ENCODE measurements at places on chromosomes 7 and 10.

- no peak for DNase-seq
Measured at GRCh38 chr7:103113164-103113563, 35.7 kb downstream of the NAPEPLD start.

GRCh38 chr10:43734716-43735115 is 86.0 kb upstream of the ZNF32 start:
- DNase-seq, result no peak

DNA sequence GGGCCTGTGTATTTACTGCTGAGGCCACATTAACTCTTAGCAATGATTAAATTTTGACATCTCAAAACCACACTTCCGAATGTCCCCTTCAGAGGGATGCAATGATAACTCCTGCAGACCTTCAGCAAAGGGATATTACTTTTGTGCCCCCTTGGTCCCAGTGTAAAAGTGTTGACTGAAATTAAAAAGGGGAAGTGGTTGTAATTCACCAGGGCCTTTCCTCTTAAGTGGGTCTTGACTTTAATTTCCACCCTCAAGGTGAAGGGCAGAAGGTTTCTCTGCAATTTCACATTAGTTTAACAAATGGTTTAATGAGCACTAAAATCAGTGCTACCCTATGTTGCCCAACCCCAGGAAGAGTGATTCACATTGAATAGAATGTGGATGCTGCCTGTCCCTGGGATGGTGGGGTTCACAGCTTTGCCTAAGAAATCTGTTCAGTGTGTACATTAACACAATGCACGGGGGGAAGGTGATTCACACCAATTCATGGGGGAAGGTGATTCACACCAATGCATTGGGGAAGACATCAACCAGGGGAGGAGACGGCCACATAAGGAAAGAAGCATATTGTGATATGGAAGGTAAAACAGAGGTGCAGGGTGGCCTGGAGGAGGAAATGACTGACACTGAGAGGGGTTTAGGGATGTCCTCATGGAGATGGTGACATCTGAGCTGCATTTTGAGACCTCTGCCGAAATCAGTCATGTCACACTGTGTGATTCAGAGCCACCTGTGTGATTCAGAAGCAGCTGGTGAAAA is 19.4 kb upstream of the TNS3 start:
- no peak for DNase-seq

DNA sequence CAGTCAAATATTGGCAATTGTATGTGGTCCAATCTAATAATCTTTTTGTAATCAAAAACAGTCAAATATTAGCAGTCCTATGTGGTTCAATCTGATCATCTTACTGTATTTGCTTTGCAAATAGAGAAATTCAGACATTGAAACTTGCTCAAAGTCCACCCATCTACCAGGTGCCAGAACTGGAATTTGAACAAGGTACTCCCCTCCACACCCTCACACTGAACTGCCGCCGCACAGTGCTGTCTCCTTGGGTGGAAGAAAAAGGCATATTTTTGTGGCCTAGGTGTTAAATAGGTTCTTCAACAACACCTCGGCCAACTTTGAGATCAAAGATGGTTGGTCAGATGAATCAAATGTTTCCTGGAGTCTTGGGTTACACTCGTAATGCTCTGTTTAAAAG is 544.2 kb upstream of the GALNT17 start:
- DNase-seq, result no peak

GRCh38 chr7:107169120-107170050 is 582 bp downstream of the HBP1 start:
- DNase-seq, result peak; percentile 73

DNA sequence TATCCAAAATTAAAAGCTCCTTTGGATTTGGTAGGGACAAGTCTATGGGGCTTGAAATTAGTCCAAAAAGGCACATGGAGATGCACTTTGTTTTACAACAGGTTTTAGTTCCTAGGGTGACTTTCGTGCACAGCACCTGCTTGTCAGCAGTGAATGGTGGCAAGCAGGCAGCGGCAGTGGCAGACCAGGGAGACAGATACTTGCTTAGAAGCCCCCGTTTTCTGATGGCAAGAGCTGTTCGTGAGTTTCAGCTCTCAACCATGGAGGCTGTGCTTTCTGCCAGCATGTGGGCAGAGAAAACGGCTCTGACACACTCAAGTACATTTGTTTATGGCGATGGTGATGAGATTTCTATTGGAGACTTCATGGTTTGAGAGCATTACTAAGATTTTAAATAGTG is 61.7 kb upstream of the SHH start:
- DNase-seq, result no peak

DNA sequence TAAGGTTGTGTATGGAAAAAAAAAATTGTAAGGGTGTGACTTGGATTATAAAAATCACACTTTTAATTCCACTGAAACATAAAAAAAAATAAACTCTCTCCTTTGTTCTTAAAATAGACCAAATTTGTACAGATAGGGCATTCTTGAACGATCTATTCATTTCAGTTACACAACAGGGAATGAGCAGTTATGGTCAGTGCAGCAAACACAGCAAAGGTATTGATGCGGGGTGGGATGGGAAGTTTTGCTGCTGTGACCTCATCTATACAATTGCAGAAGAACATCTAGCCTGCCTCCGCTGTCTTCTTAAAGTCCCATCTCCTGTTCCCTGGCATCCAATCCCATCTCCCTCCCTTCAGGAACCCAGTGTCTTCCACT is 580.2 kb downstream of the SUGCT start:
- DNase-seq, result no peak

DNA sequence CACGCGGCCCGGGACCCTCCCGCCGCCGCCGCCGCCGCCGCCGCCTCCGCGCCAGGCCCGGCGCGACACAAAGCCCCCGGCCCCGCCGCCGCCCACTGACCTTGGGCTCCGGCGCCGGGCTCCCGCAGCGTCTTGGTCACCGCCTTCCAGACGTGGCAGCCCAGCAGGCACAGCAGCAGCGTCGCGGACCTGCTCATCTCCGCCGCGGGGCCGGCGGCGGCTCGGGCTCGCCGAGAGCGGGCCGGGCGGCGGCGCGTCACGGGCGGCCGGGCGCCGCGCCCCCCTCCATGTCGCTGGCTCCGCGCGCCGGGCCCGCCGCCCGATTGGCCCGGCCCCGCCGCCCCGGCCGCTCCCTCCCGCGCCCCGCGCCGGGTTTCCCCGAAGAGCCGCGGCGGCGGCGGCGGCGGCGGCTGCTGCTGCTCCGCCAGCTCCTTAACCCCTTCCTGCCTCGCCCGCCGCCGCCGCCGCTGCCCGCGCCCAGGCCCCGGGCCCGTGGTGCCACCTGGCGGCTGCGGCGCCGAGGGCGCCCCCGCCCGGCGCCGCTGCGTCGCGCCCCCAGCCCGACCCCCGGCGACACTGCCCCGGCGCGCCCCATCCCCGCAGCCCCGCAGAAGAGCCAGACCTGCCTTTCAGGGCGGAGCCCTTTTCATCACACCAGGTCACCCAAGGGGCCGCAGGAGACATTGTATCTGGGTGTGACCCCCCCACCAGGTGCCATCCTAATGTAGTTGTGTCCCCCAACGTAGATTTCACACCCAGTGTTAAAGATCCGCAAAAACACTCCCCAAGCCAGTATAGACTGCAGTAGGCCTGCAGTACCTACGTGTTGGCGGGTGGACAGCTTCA is at the start of gene FAM171A1:
FAM171A1 (minus strand) TSS at position 434 of the 846 bp plus-strand sequence; CDS start at position 197, 237 bp downstream.
- DNase-seq, result peak; percentile 61

GRCh38 chr7:122123746-122124145 is 20.3 kb downstream of the AASS start:
- no peak for DNase-seq

DNA sequence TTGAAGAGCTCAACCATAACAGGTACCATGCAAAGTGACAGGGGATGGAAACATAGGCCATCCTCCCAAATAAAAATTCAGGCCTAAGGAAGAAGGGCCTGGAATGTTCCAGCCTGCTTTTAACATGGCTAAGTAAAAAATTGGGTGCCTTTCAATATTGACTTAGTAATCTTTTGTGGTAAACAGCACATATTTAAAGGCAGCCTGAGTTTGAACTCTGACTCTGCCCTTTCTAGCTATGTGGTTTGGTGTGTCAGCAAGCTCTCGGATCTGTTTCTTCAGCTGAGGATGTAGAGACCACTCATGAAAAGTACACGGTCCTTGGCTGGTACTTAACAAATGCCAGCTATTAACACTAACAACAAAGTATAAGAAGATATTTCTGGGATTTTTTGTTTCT is 191.8 kb upstream of the CDCA7L start:
- no peak for DNase-seq

GRCh38 chr10:71127773-71128172 is 84.6 kb upstream of the UNC5B start:
- no peak for DNase-seq

GRCh38 chr10:34854147-34854601 is 39.1 kb upstream of the PARD3 start:
- no peak for DNase-seq

DNA sequence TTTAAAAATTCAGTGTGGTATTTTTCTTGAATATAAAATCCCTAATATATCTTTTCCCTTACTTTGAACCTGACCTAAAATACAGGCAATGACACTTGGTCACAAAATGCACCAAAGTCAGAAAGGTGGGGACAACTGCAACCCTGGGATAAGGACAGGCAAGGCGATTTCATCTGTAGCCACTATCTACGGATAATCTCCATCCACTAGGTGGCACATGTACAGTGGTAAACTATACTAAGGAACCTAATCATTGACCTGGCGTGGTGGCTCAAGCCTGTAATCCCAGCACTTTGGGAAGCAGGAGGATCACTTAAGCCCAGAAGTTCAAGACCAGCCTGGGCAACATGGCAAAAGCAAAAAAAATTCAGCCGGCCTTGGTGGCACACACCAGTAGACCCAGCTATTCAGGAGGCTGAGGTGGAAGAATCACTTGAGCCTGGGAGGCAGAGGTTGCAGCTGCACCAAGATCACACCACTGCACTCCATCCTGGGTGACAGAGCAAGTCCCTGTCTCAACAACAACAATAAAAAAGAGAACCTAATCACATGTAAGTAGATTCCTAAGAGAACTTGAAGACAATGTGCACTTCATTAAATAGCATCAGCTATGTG is 98.9 kb downstream of the KMT2C start:
- no peak for DNase-seq

GRCh38 chr10:7480742-7481367 is 70.0 kb upstream of the SFMBT2 start:
- DNase-seq, result no peak

DNA sequence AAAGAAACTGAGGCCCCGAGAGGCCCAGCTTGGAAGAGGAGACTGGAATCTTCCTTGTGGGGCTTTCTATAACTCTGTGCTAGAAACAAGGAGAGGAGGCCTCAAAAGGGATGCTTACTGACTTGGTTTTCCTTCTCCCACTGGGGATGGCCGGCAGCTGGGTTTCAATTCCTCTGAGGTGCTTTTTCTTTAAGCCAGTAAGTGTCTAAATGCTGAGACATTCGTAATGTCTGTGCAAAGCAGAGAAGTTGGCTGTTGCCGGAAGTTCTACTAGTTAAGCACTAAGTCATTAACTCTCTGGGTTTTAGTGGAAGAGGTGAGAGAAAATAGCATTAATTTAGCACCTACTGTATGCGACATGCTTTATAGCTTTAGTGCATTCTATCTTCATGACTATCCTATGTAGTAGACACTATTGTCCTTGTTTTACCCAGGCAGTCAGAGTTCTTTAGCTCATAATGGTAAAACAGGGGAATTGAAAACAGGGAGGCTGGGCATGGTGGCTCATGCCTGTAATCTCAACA is 135.2 kb downstream of the RGS10 start:
- no peak for DNase-seq

- no peak for DNase-seq
Measured at GRCh38 chr7:67470256-67470751, 473.7 kb downstream of the TYW1 start.

- DNase-seq, result no peak
Measured at GRCh38 chr7:93161181-93161762, 13.1 kb upstream of the SAMD9L start.

- no peak for DNase-seq
Measured at GRCh38 chr7:12211711-12212485, 804 bp downstream of the TMEM106B start.

DNA sequence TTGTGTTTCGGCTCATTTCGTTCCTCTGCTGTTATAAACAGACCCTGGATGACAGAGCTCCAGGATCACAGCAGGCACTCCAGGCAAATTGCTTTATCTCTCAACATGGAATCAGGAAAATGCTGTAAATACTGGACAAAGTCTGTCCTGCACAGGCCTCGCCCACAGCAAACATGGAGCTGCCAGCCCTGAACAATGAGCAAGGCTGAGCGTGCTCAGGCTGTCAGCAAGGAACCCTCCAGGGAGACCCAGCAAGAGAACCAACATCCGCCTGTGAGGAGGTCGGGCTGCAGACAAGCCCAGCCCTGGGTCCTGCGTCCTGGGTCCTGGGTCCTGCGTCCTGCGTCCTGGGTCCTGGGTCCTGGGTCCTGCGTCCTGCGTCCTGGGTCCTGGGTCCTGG is 180.8 kb downstream of the PTPRN2 start:
- no peak for DNase-seq

GRCh38 chr7:123846217-123846891 is 1.4 kb downstream of the HYAL4 start:
- no peak for DNase-seq

GRCh38 chr7:1245524-1246050 is 12.9 kb downstream of the UNCX start:
- no peak for DNase-seq

DNA sequence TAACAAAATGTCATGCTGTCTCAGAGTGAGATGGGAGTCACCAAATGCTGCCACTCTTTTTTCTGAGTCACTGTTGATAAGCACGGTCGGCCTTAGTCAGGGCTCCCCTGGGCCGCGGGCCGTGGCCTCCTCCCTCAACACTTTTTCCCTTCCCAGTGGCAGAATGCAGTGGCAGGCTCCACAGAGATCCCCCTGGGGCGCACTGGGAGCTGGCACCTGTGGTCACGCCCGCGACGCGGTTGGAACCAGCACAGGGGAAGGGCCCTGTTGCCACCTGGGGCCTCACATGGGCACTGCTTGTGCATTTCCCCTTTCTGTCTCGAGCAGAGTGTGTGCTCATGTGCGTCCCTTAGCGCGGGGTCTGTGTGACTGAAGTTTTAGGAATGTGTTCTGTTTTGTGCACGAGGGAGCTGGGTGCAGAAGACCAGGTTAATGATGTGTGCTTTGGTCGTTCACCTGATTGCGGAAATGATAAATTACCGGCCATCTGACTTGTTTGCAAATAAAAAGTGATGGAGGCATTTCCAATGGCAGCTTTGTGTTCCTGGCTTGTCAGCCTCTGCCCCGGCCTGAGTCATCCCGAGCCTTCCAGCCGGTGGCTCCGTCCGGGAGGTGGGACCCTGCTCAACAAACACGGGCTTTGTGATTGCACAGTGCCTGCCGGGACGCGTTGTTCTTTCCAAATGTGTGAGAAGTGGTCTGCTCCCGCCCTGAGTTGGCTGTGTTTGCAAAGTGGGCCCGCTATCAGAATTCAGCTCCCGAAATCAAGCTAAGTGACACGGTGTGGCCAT is 100.7 kb downstream of the NKX6-2 start:
- no peak for DNase-seq

DNA sequence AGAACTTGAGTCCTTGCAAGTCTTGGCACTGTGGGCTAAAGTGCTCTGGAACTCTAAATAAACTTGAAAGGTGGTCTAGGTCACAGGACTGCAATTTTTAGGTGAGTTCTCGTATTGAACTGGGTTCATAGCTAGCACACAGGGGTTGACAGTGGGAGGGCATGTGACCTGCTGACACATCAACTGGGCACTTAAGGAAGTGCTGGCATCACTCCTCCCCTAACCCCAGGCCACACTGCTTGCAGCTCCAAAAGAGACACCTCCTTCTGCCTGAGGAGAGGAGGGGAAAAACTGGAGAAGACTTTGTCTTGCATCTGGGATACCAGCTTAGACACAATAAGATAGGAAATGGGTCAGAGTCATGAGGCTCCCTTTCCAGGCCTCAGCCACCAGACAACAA is 38.0 kb upstream of the AASS start:
- DNase-seq, result no peak

GRCh38 chr7:17530741-17531421 is 232.4 kb downstream of the AHR start:
- no peak for DNase-seq
